ENCODE measurements at places on chromosomes 2 and 18.
A peak's percentile ranks its signal among the peaks of the same experiment; 100 is the strongest.

DNA sequence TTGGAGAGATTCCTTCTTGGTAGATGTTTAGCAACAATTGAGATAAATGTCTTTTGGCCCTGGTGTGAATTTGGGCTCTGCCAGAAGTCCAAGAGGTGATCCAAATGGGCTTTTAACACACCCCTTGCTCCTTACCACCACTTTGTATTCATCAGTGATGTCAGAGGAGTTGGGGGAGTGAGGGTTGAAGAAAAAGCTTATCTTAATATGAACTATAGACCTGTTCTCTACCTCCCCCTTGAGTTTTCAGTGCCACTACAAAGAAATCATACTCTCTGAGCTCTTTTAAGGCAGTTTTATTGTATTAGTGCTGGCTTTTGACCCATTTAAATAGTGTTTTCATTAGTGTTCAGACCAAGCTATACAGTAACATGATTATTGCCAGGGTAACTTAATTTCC lies 229.1 kb downstream of the PHLPP1 start:
- peak; percentile 7 for DNase-seq

DNA sequence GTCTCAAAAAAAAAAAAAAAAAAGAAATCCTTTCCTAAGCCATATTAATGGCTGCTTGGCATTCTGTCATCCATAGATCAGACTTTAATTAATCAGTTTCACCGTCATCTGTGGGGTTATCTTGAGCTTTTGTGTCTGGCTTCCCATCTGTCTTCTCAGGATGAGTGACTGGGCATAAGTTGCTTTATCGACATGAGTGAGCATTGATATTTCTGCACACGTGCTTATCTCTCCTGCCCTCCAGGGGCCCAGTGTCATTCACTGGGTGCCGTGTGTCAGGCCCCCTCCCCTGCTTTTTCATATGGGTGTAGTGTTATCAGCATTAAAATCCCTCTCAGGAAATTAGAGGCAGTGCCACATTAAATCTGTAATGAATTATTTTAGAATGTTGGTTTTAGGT lies 65.6 kb downstream of the SH3BP4 start:
- no peak for DNase-seq

GRCh38 chr2:240985881-240986786 lies 12.3 kb upstream of the SNED1 start:
- DNase-seq, result no peak

DNA sequence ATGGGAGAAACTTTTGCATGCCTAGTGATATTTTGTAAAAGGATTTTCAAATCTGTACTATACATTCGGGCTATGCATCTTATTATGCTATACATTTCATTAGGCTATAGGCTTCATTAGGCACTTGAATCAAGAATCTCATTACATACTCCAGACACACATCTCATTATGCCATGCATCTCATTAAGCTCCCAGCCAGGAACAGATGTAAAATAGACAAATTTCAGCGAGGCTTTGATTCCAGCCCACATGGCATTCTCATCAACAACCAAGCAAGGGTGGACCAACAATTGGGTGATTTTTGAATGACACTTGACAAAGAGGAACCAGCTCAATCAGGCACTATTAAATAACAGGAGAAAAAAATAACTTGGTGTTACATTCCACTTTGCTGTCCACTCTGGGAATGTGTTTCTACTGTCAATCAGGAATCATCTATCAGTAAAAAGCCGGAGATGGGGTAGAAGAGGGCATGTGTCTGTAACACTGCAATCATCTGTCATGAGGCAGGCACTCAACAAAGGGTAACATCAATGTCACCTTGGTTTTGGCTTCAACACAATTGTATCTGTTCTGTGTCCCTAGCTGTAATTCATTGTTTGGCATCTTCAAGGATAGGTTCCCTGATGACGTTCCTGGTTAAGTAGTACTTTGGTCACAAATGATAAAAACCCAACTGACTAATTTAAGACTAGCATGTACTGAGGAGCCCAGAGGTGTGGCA lies 498.6 kb downstream of the EPHA4 start:
- no peak for DNase-seq

DNA sequence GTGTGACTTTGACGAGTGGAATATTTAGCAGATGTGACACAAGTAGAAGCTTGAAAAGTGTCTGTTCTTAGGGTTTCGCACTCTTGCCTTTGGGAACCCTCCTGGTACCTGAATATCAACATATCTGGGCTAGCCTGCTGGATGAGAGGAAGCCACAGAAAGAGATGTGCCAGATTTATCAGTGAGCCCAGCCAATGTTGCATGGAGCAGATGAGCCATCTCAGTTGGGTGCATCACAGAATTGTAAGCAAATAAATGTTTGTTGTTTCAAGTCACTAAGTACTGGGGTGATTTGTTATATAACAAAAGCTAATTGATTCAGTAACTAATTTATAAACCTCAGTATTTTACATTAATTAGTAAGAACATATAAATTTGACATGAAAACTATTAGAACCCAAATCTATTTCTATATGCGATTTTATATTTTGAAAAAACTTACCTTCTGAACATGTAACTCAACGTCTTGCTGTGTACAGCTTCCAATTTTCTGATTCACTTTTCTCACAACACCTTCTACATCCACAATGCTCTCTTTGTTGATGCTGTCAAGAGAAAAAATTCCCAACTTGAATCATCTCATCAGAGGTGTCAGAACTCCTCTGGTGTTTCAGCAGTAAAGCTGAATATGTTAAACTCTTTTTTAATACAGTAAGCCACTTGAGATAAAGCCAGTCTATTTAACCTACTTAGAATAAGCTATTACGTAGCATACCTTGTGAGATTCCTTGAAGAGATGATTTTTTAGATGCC lies 42.3 kb downstream of the DARS1 start:
- DNase-seq, result no peak

DNA sequence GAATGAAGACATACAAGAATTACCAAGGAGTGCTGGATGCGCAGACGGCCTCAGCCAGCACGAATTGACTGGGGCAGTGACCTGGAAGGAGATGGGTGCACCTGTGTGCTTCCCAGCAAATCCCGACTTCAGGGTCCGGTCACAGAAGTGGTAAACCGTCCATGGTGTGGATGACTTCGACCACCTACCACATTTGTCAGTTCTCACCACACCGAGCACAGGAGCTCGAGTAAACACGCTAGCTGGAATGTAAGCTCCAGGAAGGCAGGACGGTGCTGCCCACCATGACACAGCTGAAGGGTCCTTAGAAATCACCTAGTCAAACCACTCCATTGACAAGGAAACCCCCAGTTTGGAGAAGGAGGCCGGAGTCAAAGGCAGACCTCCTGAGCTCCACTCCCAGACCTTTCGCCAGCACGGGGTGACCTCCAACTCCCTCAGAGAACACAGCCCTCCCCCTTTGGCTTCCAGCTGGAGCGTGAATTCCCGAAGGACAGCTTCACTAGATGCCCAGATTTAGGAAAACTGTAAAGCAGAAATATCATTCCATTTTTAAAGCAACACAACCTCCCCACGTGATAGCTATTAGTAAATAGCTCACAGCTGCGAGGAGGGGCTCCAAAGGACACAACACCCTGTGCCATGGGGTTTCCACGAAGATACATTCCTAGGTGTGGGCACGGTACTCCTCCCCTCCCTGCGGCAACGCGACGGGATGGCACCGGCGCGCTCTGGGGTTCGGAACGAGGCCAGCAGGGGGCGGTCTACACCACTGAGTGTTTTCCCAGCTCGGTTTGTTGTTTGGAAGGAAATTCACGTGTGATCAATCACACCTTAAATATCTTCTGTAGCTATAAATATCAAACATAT lies 34.1 kb upstream of the GNAL start:
- DNase-seq, result peak; percentile 20

GRCh38 chr2:75287624-75288316 lies 88.5 kb upstream of the TACR1 start:
- no peak for DNase-seq

DNA sequence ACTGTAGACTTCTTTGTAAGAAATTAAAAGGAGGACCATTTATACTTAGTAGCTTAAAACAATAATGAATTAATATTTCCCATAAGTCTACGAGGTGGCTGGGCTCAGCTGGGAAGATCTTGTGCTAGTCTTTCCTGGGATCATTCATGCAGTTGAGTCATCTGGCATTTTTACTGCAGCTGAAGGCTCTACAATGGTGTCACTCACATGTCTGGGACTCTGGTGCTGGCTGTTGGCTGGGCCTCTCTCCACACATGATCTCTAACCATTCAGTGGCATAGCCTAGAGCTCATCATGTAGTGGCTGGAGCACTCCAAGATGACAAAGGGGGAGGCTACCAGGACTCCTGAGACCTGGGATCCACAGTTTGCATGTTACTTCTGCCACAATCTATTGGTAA lies 35.5 kb downstream of the CLASP1 start:
- peak; percentile 36 for DNase-seq

GRCh38 chr2:8976442-8977259 lies 26.8 kb downstream of the MBOAT2 start:
- DNase-seq, result no peak

DNA sequence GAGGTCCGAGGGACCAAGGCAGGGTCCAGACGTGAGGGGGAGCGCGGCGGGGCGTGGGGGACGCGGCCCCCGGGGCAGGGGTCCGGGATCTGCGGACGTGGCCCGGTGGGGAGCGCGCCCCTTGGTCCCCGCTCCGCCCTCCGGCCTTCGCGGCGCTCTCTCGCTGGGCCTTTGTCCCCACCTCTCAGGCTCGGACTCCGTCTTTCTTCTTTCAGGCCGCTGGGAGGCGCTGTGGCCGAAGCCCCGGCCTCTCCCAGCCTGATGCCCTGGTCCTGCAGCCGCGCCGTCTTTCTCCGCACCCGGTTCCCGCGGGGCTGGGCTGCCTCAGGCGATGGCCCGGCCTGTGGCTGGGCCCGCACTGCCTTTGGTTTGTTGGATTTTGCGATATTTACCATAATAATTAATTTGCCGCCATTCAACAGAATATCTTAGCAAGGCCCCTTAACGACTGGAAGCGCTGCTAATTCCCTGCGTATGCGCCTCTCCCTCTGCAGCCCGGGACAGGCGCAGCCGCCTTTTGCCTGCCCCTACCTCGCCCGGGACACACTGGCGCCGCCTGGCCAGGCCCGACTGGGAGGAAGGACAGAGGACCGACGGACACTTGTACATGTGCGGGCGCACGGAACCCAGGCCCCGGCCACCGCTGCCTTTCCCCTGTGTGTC lies 10.8 kb downstream of the SIX3 start:
- DNase-seq, result peak; percentile 21

GRCh38 chr18:75208155-75208835 lies 644 bp downstream of the PTGR3 start:
- peak; percentile 54 for DNase-seq

DNA sequence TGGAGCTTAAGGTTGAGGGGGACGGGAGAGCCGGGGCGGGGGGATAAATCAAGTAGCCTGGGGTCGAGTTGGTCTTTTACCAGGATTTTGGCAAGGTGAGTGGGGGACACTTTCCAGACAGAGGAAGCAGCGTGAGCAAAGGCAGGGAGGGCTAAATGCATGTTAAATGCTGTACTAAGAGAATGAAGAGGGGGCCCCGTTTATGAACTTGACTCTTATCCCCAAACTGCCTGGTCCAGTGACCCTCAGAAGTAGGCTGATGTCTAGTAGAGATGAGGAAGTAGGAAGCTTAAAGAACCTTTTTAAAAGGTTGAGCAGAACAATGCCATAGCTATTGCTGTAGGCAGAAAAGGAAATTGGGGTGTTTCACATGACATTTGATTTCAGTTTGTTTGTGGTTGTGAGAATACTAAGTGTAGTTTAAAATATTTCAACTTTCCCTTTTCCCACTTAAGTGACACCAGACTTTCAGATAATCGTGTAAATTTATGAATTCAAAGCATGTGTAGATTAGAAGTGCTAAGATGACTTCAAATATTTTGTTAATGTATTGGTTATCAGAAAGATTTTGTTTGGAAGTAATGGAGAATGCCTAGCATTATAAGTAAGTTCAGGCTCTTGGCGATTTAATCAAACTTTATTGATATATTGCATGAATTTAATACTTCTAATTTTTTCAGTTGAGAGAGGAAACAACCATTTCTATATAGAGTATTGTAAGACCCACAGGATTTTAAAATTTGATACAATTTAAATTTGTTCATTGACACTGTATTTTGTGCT lies 1.8 kb downstream of the REL start:
- DNase-seq, result peak; percentile 21

GRCh38 chr2:236217926-236218325 lies 46.3 kb downstream of the ASB18 start:
- DNase-seq, result no peak
